ENCODE measurements at places on chromosomes 1 and 21.

DNA sequence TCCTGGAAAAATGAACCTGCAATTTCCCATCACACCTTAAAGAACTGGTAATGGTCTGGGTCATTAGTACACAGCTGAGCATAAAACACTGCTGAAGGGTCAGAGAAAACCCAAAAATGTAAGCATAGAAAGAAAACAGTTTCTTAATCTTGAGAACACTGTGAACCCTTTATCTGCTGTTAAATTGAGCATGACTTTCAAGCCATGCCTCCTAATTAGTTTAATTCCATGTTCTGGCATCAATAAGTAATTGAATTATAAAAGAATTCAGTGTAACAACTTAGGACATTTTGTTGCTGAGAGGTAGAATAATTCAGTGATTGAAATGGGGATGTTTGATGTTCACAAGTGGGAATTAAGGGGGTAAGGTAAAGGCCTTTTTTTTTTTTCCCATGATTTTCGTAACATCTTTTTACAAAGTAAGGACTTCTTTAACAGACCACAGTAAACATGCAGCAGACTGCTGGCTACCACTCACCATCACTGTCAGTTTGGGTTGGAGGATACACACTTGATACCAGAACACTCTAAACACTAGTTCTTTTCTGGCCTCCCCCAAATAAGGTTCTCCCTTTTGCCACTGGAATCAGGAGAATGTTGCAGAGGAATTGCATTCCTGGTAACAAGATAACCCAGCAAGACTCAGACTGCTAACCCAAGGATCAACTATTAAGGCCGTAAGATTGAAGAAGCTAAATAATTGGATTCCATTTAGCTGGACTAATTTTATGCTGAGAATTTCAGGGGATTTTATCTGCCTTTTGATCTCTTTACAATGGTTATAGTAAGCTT is 3.0 kb downstream of the RWDD3 start:
- DNase-seq, result no peak

DNA sequence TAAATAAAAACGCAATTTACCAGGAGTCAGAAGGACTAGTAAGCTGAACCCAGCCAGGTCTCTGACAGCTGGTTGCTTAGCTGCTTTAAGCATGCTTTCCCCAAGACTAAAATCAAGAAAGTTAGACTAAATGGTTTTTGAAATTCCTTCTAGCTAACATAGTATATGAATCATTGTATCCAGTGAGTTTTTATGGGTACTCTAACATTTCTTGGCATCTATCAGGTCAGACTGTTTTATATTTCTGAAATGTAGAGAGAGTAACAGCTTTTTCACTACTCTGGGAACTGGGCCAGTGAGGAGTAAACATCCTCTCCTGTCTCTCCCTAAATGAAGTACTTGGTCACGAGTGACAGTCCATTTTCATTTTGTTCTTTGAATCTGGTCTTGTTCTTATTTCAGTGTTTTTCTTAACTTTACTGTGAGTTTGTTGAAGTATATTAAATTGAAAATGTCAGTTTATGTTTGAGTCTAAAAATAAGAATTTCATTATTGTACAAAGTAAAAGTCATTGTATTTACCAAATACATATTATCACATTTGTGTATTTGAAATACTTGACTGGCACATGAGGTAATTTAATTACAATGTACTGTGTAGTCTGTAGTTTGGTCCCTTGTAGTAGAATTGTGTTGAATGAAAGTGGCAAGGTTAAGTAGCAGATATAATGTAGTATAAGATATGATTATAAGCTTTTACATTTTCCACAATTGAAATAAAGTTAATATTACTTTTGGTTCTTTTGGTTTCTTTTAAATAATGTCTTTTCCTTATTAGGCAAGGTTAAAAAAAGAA is 47.6 kb downstream of the PKN2 start:
- DNase-seq, result no peak

DNA sequence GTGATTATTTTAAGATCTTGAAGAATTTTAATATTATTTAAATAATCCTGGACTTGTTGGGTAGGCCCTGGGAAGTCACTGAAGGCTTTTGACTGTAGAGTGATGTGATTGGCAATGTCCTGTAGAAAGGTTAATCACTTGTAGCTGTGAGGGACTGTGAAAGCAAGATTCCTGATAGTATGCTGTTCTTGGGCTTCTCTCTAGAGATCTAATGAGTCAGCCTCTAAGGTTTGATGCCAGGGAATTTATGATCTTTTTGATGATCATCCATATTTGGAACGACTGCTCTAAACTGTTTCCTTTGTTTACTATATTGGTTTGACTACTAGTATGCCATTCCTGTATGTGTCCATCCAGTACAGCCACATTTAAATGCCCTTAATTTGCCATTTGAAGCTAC is 56.5 kb downstream of the CAMSAP2 start:
- no peak for DNase-seq

GRCh38 chr1:79568411-79568810 is 561.9 kb upstream of the ADGRL4 start:
- DNase-seq, result no peak

DNA sequence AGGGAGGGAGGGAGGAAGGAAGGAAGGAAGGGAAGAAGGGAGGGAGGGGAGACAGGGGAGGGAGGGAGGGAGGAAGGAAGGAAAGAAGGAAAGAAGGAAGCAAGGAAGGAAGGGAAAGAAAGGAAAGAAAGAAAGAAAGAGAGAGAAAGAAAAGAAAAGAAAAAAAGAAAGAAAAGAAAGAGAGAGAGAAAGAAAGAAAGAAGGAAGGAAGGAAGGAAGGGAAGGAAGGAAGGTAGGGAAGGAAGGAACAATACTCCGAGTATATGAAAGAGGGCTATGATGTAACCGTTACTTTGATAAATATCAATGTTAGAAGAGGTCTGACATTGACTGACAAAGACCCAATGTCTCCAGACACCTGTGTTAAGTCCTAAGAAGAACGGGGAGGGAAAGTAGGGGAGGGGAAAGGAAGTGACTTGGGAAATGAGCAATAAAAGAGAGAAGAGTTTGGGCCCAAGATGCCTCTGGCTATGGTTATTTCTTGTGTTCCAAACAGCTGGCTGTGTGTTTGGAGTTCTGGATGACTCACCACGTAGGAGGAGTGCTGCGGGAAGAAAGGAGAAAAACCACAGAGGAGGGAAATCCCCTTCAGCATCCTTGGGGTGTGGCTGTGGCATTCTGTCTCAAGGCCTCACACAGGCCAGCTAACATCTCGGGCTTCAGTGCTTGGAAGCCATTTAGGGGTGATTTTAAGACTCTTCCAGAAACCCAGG is 37.0 kb upstream of the RXRG start:
- DNase-seq, result no peak

DNA sequence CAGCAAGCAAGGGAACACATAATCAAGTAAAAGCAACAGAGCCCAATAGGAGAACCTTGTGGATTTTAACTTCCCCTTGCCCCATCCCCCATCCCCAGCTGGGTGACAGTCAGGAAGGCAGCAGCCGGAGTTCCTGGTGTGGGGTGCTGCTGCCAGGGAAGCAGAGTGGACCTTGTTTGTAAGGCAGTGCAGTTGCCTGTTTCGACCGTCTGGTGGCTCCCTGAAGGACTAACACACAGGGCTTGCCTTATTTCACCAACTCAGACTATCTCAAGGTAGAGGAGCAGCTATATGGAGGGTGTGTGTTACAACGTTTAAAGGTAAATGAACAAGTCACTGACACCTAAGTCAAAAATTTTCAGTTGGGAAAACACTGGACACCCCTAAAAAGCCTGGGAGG is 6.6 kb downstream of the KRTAP10-8 start:
- DNase-seq, result peak; percentile 58

GRCh38 chr1:208524376-208524775 is 280.2 kb upstream of the PLXNA2 start:
- no peak for DNase-seq

GRCh38 chr1:58861506-58861905 is 77.7 kb upstream of the JUN start:
- DNase-seq, result no peak

GRCh38 chr1:94693029-94693428 is 127.1 kb upstream of the SLC44A3 start:
- no peak for DNase-seq

- DNase-seq, result no peak
Observed at GRCh38 chr1:157288006-157288405, 149.8 kb upstream of the ETV3 start.

GRCh38 chr1:169906938-169907337 is 13.2 kb upstream of the SCYL3 start:
- DNase-seq, result no peak

DNA sequence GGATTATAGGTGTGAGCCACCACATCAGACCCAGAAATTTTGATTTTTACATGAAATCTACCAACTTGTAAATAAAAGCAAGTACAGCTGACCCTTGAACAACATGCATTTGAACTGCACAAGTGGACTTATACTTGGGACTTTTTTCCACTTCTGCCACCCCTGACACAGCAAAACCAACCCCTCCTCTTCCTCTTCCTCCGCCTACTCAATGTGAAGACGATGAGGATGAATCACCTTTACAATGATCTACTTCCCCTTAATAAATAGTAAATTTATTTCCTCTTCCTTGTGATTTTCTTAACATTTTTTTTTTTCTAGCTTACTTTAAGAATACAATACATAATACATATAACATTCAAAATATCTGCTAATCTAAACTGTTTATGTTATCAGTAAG is 17.5 kb upstream of the YRDC start:
- no peak for DNase-seq

GRCh38 chr1:210231846-210232510 is 618 bp upstream of the SERTAD4 start:
- peak; percentile 40 for DNase-seq
